ENCODE measurements at places on chromosomes 1 and 21. TPM values are rescaled to one million over a fixed set of nuclear protein-coding genes. Genes with fewer than 3 reads are reported as not detected.

Gene TTC24
- total RNA-seq, result not detected

Gene PAX7
- total RNA-seq, result not detected

Gene NDUFS5
- 889 TPM for total RNA-seq

Gene OR2AK2
- not detected for total RNA-seq

Gene ERICH3
- total RNA-seq, result 0.14 TPM

Gene APCS
- total RNA-seq, result not detected

Gene NBPF4
- not detected for total RNA-seq

Gene ANKRD34A
- total RNA-seq, result 0.14 TPM

Gene ZNF648
- not detected for total RNA-seq

Gene TNFRSF8
- total RNA-seq, result 0.35 TPM

Gene CR1L
- not detected for total RNA-seq

Gene C1orf141
- total RNA-seq, result not detected

Gene SLAMF6
- total RNA-seq, result not detected

Gene DPYD
- total RNA-seq, result 5.1 TPM

Gene TNFRSF18
- total RNA-seq, result 3.1 TPM

Gene SELENBP1
- total RNA-seq, result 2.7 TPM

Gene KRTAP19-5
- not detected for total RNA-seq

Gene GRHL3
- total RNA-seq, result 9.9 TPM

Gene RGS18
- not detected for total RNA-seq

Gene FCRLA
- total RNA-seq, result 0.35 TPM

Gene FGR
- not detected for total RNA-seq

Gene MIXL1
- not detected for total RNA-seq

Gene C1QB
- total RNA-seq, result not detected

Gene MATN1
- not detected for total RNA-seq

Gene FAM3B
- 0.51 TPM for total RNA-seq

Gene ZNF670
- total RNA-seq, result 2.3 TPM

Gene DYNLT4
- total RNA-seq, result not detected

Gene POFUT2
- 12.4 TPM for total RNA-seq

Gene FCRL4
- not detected for total RNA-seq

Gene NTRK1
- total RNA-seq, result not detected

Gene DCDC2B
- total RNA-seq, result not detected

Gene B4GALT3
- total RNA-seq, result 46.2 TPM

Gene TMCC2
- total RNA-seq, result 5.0 TPM

Gene INSRR
- total RNA-seq, result not detected

Gene DIO1
- total RNA-seq, result not detected

Gene S100A16
- total RNA-seq, result 1,016 TPM

Gene DCST1
- total RNA-seq, result not detected

Gene SPRR2B
- total RNA-seq, result not detected

Measured in epithelial cell of proximal tubule (primary cell).